ENCODE measurements at places on chromosomes 12 and 14. TPM values are rescaled to one million over a fixed set of nuclear protein-coding genes. Genes with fewer than 3 reads are reported as not detected.

SDR39U1 gene
- total RNA-seq: 71.3 TPM

TAS2R7 gene
- not detected for total RNA-seq

DNA sequence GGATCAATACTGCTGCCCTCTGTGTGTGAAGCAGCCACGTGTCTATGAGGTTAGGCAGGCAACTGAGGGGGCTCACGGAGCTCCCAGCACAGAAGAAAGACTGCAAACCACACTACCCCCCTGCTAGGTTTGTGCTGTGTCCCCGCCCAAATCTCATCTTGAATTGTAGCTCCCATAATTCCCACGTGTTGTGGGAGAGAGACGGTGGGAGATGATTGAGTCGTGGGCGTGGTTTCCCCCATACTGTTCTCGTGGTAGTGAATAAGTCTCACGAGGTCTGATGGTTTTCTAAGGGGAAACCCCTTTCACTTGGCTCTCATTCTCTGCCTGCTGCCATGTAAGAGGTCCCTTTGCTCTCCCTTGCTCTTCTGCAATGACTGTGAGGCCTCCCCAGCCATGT, 68.6 kb downstream of the ACTN1 start:
- peaks cover 11% of the 10 kb centered on the region for H3K36me3 ChIP-seq
- DNase-seq: no peak
- no peak overlapping the region for H3K27ac ChIP-seq
- no peak overlapping the region for H3K4me3 ChIP-seq
- no peaks in the 10 kb centered on the region for H3K4me1 ChIP-seq

DNA sequence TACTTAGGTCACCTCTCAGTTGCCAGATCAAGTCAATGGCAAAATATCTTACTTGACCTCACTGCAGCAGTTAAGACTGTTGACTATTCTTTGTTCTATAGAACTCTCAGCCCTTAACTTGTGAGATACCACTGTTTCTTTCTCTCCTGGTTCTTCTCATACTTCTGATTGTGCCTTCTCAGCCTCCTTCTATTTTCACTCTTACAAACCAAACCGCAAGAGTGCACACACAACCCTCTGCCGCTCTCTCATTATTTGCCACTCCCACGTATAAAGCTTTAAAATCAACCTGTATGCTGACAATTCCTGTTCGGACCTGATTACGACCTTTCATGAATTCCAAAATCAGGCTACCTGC, 4.5 kb downstream of the E2F7 start:
- H3K27ac ChIP-seq: no peak overlapping the region
- peaks cover 29% of the 10 kb centered on the region for H3K27me3 ChIP-seq
- H3K4me1 ChIP-seq: peaks cover 8% of the 10 kb centered on the region
- no peaks in the 10 kb centered on the region for H3K36me3 ChIP-seq
- H3K4me3 ChIP-seq: no peak overlapping the region

ATP6V1D gene
- total RNA-seq: 66.7 TPM

PPP1R1A gene
- total RNA-seq: 93.7 TPM
